ENCODE measurements at places on chromosomes 5 and 9.

GRCh38 chr9:110919609-110920008 is 118.7 kb downstream of the LPAR1 start:
- DNase-seq, result no peak

GRCh38 chr5:145984072-145984471 is 47.7 kb downstream of the SH3RF2 start:
- DNase-seq, result no peak

GRCh38 chr9:100322954-100323536 is 29.7 kb downstream of the TEX10 start:
- DNase-seq, result peak; percentile 28

- DNase-seq, result peak; percentile 71
Measured at GRCh38 chr5:3417376-3417943, 178.2 kb upstream of the IRX1 start.

DNA sequence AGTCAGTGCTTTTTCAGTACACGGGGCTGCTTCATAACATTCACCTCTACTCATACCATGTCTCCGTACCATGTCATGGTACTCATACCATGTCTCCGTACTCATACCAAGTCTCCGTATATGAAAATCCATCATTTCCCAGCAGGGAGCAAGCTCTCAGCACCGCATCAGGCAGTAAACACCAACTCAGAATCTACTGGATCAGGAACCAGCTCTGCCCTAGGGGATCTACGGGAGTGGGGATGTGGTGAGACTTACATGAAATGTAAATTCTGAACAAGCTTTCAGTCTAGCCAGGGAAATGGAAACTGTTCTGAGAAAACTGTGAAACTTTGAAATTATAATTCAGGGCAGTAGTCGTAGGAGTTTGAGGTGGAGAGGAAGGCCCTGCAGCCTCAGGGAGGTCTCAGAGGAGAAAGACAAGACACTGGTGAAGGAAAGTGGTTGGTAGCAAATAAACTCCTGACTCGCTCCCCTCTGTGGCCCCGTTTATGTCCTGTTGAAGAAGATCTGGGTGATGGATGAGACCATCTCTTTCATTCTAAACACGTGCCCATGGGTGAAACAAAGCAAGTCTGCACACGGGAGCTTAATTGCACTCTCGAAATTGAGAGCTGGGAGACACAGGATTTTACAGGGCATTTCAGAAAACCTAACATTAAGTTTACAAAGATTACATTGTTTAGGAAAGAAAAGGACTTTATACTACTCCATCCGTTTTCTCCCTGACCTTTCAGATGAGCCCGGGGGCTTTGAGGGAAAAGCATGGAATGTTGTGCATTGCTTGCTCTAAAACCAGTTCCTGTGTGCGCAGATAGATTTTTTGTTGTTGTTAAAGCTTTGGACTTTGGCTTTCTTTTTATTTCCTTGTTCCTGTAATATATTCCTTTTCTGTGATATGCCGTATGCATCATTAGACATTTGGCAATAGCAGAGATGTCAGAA is 26.8 kb downstream of the ACTBL2 start:
- DNase-seq, result no peak

DNA sequence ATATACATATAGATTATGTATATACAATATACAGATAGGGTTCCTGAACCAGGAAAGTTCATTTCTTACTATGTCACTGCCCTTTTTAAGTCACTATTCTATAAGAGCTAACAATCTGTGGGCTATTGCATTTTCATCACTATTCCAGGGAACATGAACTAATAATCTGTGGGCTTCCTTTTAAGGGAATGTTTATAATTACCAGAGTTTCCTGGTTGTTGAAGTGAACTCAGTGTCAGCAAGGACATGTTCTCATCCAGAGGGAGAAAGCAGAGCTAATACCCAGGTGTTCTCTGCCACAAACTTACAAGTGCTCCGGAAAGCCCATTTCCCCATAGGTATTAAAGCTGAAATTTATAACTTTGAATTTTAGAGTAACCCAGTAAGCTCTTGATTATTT is 69.6 kb downstream of the CWC27 start:
- DNase-seq, result no peak

- no peak for DNase-seq
Measured at GRCh38 chr9:94150279-94150828, 66.1 kb downstream of the PTPDC1 start.

DNA sequence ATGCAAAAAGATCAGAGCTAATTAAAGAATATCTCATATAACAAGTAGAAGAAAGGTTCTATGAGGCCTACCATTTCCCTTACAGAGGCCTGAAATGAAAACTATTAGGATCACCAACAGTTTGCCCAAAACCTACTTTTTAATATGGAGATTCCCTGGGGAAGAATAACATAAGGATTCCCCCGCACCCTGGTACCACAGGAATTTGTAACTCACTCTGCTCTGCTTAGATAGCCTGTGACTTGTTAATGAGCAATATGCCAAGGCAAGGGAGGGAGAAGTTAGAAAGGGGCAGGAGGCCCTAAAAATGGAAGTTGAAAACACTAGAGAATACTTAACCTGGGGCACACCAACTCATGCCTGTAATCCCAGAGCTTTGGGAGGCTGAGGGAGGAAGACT is 107.0 kb downstream of the CDH6 start:
- DNase-seq, result no peak

- DNase-seq, result no peak
Measured at GRCh38 chr5:146101646-146102045, 3.7 kb downstream of the PLAC8L1 start.

- DNase-seq, result peak; percentile 37
Measured at GRCh38 chr5:9716838-9717281, 86.7 kb upstream of the TAS2R1 start.

- DNase-seq, result peak; percentile 22
Measured at GRCh38 chr9:98491828-98492227, 216.9 kb downstream of the GABBR2 start.

DNA sequence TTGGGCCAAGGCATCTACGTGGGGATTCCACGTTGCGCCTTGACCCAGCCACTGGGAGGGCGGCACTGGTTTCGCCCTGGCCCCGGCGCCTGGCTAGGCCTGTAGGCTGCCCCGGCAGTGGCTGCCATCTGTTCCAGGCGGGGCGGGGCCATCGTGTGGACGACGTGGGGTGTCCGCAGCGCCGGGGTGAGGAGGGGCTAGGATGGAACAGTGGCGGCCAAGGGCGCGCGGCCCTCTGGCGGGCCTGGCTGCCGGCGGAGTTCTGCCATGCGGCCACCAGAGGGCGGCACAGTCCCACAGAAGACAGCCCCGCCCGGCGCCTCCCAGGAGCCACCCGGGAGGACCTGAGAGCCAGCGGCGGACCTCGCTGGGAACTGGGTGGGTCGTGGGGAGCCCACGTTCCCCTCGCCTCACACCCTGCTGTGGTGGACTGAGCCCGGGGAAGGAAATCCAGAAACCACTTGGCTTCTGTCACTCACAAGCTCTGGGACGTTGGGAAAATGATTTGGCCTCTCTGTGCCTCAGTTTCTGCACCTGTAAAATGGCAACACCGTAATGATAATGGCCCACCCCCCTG is 22.6 kb upstream of the RAPGEF1 start:
- peak; percentile 81 for DNase-seq

DNA sequence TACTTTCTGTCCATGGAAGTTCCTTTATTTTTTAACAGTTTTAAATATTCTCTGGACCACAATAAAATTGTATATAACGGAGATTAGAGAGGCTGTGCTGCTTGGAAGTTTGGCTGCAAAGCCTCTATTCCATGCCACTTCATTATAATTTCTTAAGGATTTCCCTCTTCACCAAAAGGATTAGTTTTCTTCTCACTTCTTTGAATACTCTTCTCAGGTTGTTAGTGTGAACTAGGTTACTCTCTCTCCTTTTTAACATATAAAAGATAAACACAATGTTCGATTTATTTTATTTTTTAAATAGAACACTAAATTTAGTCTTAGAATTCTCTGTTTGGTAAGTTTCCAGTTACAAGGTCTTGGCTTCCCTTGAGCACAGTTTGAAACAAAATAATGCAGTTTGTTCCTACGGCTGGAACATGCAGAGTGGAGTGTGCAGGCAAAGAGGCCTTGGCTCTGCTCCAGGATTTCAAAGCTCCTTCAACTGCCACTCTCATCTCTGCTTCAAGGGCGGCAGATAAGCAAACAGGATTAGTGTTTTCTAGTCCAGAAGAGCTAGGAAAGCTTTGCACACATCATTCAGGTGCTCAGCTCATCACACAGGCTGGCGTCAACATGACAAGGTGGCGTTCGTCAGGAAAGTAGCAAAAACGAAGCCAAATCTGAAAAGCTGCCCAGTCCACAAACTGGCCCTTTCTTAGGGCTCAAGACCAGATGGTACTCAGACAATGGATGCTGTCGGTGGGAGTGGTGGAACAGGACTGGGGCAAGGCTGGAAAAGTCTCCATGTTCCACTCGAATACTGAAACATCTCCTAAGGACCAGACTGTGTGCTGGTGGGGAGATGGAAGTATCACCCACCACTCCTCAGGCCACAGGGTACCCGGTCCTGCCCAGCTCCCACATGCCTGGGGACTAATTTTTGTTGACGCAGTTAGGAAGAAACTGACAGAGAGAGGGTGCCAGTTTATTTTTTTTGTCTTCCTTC is 286.6 kb downstream of the CRB2 start:
- DNase-seq, result no peak

GRCh38 chr5:29984156-29984540 is 1209.3 kb upstream of the CDH6 start:
- no peak for DNase-seq

GRCh38 chr5:134140530-134141201 is 26.2 kb downstream of the TCF7 start:
- DNase-seq, result peak; percentile 90

- peak; percentile 70 for DNase-seq
Measured at GRCh38 chr5:134005417-134006061, 764 bp upstream of the VDAC1 start.

DNA sequence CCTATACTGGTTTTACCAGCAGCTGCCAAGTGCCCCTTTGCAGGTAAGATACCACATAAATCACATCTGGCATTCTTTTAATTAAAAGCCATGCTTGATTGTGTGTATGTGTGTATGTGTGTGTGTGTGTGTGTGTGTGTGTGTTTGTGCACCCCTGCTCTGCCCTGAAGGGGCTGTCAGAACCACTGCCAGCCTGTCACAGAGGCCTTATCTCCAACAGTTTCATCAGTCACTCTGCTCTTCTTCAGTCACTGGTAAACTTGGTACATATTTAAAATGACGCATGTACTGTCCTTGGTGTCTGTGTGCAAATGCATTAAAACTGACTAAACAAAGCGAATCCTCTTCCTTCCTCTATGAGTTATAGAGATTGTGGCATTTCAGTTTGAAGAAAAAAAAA is 19.0 kb upstream of the NR5A1 start:
- no peak for DNase-seq

DNA sequence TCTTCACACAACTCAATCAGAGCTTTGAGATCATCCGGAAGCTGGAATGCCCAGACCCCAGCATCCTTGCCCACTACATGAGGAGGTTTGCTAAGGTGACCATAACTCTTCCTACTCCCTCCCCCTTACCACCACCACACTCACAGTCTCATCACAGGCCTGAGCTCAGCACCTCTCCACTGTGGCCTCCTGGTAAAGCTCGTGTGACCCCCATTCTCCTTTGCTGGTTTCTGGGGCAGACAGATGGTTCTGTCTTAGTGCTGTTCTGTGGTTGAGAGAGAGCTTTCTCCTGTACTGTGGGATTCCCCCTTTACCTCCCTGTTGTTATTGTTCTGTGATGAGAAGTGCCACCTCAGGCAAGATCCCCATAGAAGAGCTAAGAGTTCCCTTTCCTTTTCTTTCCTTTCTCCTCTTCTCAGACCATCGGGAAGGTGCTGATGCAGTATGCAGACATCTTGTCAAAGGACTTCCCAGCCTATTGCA is 92.7 kb upstream of the RUSC2 start:
- DNase-seq, result no peak

DNA sequence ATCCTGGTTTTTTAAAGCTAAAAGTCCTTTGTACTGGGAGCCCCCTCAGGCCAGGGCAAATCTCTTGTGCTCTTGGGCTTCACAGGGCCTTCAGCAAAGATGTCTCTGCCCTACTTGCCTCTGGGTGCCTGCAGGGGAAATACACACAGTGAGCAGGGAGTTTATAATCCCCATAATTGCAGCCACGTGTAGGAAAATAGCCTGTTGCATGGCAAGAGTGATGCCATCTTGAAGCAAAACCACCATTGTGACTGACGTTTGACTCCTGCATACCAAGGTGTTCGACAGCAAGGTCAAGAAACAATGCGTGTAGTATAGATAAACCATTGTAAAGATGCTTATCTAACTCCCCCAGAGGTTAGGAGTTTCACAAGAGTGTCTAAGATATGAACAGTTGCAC is 11.4 kb upstream of the IL3 start:
- no peak for DNase-seq

DNA sequence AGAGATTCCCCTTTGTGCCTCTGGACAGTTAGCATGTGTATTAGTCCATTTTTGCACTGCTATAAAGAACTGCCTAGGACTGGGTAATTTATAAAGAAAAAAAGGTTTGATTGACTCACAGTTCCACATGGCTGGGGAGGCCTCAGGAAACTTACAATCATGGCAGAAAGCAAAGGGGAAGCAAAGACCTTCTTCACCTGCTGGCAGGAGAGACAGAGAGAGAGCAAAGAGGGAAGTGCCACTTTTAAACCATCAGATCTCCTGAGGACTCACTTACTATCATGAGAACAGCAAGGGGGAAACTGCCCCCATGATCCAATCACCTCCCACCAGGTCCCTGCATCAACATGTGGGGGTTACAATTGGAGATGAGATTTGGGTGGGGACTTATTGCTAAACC is 6.0 kb downstream of the CFAP90 start:
- DNase-seq, result no peak

DNA sequence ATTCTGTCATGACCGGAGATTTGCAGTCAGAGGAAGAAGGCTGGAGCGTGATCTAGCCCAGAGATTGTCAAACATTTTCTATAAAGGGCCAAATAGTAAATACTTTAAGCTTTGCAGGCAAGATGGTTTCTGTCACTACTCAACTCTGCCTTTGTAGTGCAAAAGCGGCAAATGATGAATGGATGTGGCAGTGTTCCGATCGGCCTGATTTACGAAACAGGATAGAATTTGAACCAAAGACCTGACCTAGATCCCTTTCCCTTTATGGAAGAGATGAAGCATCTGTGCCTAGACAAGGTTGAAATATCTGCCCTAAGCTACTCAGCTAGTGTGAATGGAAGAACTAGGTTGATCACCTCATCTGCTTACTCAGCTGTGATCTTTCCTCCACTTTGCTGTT is 209.5 kb downstream of the YTHDC2 start:
- no peak for DNase-seq

DNA sequence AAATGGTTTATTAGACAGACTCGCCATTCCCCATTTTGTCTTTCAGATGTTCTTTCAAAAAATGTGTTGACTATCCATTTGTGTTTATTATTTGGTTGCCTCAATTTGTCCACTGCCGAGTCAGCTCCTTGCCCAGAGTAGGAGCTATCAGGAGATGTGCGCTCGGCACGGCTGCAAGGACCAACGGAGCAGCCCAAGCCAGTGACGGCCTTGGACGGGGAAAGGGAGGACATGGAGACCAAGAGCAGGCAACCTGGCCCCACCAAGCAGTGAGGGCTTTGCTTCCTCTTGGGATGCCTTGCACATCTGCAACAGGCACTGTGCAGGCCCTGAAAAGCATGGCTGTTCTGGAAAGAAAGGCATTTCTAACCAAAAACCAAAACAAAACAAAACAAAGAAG is 69.8 kb downstream of the DEPDC1B start:
- no peak for DNase-seq
